Muscle of back (tissue), 13 donors: ENCODE measurements at places on chromosomes 7 and 10.
A peak's percentile ranks its signal among the peaks of the same experiment; 100 is the strongest.

DNA sequence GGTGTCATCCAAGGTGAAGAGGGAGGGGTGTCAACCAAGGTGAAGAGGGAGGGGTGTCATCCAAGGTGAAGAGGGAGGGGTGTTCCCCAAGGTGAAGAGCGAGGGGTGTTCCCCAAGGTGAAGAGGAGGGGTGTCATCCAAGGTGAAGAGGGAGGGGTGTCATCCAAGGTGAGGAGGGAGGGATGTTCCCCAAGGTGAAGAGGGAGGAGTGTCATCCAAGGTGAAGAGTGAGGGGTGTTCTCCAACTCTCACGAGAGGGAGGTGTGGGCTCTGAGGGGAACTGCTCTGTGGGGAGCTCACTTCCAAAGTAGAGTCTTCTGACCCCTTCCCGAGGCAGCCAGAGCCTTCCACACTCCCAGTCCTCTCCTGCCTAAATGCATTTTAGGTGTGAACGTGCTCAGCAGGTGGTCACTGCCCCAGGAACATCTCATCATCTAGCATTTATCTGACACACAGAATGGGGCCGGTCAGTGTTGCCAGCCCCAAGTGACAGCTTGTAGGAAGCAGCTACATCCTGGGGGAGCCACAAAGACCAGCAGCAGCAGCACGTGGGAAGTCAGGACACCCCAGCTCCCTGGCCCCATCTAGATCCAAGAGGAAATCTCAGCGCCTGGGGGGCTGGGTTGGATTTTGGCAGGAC, 323.8 kb downstream of the GLRX3 start:
- no peak for DNase-seq

- DNase-seq = no peak
These were observed 5.5 kb downstream of the RASSF4 start for GRCh38 chr10:44965104-44965503.

- peak; percentile 46 for DNase-seq
These were observed 169.0 kb upstream of the KIAA1217 start for GRCh38 chr10:24039897-24040296.

DNA sequence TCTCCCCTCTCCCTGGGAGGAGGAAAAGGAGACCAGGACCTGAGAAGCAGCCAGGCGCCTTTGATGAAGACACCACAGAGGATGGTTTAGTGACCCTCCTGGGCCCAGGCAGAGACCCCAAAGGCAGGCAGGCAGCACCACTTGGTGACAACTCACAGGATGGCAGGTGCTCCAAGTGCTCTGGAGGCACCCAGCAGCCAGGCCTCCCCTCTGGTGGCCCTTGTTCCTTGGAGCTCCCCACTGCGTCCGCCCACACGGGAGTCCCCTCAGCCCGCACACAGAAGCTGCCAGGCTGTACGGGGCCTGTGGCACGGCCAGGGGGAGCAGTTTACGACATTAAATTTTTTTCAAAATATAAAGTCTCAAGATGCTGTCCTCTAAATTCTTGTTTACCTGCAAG, 607.1 kb upstream of the FOXK1 start:
- DNase-seq = no peak

GRCh38 chr10:58956926-58957325, 219.5 kb upstream of the PHYHIPL start:
- DNase-seq = no peak

DNA sequence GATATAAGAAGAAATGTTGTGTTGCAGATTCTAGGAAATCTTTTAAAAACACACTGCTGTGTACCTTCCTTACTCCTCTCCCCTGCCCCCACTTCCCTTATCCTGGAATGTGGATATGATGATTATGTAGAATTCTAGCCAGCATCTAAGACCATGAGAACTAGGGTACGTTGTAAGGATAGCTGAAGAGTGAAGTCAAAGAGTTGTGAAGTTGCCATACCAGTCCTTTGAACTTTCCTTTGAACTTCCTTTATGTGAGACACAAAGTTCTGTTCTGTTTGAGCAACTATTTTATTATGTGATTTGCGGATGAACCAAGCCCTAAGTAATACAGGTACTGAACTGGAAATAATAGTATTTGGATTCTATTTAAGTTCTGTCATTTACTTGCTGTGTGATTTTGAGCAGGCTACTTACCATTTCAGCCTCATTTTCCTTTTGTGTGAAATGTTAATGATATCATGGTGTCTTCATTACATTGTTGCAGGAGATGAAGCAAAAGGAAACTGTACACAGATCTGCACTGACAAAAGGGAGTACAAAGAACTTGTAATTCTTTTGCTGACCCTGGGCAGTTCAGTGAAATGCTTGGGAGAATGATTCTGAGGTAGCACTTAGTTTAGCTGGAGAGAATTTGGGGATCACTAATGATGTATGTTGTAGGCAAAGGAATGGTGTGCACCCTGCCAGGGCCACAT, 31.4 kb downstream of the RPA3 start:
- DNase-seq = no peak

DNA sequence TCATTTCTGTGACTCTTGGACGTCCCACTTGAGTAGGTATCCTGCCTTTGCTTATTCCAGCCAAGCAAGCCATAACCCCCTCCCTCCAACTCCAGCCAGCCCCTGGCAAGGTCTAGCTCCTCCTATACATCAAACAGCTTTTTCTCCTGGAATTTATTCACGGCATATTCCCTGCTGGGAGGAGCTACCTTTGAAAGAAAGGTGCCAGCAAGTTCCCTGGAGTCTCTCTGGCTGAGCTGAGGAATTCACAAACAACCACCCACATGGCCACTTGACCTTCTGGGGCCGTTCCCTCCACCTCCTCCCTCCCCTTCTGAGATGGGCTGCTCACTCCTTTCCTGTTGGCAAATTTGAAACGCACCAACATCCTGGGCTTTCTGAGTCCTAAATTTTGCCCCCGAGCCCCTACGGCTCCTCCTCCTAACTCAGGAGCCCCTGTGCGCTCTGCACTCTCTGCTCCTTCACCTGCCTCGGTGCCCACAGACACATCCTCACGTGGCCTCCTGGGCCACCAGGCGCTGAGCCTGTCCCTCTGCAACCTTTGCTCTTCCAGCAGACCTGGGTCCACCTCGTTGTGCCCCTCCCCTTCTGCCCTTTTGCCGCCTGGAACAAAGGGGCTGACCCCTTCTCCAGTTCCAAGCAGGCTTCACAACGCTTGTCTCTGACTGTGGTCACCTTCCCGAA, 48.0 kb downstream of the HSPA12A start:
- no peak for DNase-seq

DNA sequence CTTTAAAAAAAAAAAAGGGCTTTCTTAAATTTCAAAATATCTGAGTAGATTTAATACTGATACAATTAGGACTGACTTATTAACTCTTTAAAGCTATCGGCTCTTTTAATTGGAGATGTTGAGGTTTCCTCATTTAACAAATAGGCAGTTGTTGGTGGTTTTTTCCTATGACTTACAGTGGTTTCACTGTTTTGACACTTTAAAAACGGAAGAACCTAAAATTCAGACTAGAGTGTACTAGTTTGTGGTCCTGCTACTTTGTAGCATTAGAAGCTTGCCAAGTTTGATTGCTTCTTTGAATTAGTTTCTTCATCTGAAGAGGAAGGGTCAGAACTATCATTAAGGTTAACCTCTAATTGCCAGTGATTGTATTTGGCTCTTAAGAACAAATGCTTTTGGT, 27.7 kb downstream of the CUL1 start:
- no peak for DNase-seq

DNA sequence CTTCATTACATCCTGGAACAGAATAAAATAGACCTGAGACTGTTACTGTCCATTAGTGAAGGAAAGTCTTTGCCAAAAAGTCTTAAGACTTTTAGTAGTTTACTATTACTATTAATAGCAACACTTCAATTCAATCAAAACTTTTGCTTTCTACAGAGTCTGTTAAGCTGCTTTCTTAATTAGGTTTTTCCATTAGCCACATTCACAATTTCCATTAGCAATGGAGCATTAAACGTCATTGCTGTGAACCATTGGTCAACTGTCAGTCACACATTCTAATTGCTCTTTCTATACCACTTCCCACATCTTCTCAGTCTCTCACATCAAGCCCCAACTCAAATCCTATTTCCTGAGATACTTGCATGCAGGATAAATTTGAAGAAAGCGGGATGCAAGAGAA, 736.6 kb upstream of the SORCS1 start:
- DNase-seq = no peak

DNA sequence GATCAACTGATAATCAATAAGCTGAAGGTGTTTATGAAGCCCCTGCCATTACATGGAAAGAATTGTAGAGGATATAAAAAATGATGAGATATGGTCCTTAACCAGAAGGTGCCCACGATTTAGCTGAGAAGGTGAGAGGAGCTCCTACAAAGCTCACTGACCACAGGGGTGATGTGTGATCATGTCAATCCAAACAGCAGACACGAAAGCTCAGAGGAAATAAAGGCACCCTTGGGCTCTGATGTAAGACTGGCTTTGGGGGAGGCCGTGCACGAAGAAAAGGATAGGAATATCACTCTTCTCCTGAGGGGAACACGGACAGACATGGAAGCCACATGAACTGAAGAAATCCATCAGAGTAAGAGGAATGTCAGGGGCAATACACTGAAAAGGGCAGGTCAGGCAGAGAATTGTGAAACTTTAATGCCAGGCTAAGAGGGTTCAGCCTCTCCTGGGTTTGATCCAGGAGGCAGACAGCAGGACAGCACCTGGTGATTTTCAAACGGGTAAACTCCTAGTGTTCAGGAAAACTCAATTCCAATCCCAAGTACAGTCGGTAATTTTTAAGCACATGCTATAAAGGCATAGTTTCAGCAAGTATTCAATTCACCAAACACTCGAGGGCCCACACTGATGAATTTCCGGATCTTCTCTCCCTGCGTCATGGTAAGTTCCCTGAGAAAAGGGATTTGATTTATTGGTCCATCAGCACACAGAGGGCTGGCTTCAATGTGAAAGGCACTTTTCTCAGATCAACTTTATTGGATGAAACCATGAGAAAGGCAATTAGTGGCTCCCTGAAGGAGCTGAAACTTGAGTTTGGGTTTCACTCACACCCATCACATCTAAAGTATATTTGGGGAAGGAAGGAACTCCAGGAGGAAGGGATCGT, 163.8 kb downstream of the PRPF18 start:
- DNase-seq = peak; percentile 69
